ENCODE measurements at places on chromosomes 12 and 14.

GRCh38 chr14:73231981-73232851 is 5.1 kb upstream of the PAPLN start:
- DNase-seq: no peak

DNA sequence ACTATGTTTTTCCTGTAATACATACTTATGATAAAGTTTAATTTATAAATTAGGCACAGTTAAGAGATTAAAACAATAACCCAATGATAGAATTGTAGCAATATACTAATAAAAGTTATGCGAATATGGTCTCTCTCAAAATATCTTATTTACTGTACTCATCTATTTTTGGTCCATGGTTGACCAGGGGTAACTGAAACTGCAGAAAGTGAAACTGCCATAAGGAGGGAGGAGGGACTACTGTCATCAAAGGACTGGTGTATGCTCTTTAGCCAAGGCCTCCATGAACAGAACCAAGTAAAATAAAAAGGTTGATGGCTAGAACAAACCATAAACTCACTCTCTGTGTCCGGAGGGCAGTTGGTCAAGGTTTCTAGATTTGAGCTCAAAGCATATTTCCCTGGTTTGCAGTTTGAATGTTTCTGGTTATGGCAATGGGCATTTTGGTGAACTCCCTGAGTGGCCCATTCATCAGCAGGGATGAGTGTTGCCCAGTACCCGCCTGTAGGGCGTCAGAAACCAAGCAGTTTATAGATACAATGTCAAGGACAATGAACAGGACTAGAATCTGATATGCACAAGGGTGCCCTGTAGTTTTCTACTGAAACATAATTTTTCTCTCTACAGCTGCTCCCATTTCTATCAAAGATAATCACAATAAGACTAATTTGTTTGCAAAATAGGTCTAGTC is 19.8 kb downstream of the LEMD3 start:
- no peak for DNase-seq

DNA sequence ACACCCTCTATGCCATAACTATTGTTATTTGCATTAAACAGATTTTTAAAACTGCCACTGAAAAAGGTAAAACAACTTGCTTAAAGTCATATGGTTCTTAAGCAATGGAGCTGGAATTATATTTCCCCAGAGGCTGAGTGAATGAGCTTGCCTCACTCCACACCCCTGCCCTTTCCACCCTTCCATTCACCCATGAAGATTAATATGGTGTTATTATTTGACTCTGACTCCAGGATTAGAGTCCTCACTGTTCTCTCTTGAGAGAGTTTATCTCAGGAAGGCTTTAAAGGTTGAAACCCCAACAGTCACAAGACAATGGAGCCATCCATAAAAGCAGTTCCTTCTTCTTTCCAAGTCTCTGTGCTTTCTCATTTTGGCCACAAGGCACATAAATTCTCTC is 84.9 kb downstream of the RTN1 start:
- DNase-seq: no peak

DNA sequence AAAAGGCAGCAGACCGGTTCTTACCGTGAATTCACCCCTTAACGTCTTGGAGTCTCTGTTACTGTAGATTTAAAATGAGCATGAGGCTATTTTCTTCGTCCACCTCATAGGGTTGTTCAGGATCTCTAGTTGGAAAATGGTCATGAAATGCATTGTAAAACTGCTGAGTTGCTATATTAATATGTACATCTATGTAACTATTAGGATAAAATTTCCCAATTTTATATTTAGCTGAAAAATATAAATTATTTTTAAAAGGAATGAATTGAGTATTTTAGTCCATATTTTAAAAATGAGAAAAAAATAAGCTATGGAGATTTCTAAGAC is 272.7 kb downstream of the ALG10B start:
- no peak for DNase-seq

- DNase-seq: no peak
Observed at GRCh38 chr14:57987596-57988300, 121.9 kb upstream of the SLC35F4 start.

GRCh38 chr12:100955139-100955538 is 160.6 kb downstream of the ANO4 start:
- no peak for DNase-seq

DNA sequence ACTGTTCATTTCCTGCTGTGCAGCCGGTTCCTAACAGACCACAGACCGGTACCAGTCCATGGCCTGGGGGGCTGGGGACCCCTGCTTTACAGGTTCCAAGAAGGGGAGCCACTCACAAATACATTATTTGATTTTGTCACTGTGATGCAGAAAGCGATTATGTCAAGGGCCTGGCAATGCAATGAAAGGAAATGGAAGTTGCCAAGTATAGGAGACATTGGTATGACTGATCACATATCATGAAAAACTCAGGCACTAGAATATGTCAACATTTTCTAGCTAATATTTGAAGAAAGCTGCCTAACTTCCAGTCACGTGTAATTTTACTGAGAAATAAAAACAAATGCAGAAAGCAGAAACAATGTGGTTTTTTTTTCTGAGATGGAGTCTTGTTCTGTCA is 68.9 kb upstream of the USP44 start:
- DNase-seq: no peak

DNA sequence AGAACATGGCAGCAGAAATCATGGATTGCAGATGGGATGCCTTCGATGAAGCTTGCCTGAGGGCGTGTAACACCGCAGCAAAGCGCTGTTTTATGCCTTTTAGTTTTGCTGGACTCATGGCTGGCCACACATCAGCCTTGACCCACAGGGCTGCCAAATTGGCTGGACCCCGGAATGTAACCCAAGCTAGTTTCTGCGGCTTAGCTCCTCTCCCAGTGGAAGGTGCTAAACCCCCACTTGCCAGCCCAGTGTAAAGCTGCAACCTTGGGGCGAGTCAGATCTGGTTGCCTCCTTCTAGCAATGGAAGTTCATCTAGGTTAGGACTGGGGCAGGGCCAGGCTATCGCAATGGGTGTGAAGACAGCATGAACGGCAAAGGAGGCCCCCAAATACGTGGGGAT is 38.3 kb downstream of the MEG3 start:
- no peak for DNase-seq

GRCh38 chr14:95471476-95471875 is 45.0 kb downstream of the SYNE3 start:
- DNase-seq: no peak

- DNase-seq: no peak
Observed at GRCh38 chr14:68507544-68508081, 285.3 kb downstream of the ZFP36L1 start.

- DNase-seq: no peak
Observed at GRCh38 chr14:44889595-44890471, 71.9 kb downstream of the KLHL28 start.

- no peak for DNase-seq
Observed at GRCh38 chr12:18578191-18578590, 159.6 kb downstream of the PLCZ1 start.

Data from left lung (tissue), 14 donors.